ENCODE measurements at places on chromosomes 13 and 19.

- no peak for DNase-seq
Observed at GRCh38 chr13:113941571-113942191, 32.2 kb downstream of the C13orf46 start.

DNA sequence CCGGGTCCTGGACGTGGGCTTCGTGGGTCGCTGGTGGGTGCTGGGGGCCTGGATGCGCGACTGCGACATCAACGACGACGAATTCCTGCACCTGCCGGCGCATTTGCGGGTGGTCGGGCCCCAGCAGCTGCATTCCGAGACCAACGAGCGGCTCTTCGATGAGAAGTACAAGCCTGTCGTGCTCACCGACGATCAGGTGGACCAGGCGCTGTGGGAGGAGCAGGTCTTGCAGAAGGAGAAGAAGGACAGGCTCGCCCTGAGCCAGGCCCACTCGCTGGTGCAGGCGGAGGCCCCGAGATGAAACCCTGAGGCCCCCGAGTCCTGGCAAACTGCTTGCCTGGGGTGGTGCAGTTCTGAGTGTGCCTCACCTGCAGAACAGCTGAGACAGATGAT, 787 bp downstream of the TIMM29 start:
- DNase-seq, result no peak

DNA sequence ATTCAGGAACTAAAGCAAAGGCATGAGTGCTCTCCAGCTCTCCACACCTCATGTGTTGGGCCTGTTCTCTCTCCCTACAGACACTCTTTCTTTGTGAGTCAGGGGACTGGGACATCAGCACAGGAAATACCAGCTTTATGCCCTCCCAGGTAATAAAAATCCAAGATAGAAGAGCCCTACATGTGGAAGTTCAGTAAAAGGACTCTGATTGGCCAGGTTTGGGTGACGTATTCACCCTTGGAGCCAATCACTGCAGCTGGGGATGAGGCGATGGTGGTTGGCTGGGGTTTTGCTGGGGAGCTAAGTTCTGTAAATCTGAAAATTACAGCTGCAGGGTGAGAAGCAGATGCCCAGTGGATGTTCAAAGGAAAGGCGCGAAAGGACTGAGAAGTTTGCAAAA, 32.5 kb downstream of the CCDC70 start:
- DNase-seq, result no peak

GRCh38 chr19:54684527-54684926, 21.7 kb downstream of the LILRB4 start:
- DNase-seq, result peak; percentile 57

DNA sequence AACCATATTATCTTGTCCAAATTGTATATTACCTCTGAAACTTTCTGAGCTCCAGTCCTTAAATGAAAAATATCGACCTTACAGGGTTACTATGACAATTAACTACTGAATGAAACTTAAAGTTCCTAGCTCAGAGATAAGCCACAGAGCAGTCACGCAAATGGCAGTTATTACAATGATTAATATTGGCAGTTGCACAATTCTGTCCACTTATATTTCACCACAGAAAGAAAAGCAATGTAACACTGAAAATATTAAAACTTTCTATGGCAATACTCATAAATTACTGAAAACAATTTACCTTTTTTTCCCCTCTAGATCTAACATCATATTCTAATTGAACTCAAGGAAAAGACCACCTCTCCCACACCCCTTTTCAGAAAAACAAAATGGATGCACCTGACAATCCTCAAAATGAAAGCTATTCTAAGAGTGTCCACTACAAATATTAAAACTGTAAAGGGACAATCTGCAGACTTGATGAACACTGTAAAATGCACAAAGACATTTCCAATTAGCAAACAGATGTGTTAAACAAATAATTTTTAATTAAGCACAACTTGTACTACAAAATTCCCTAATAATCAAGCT, 14.6 kb downstream of the LNX2 start:
- DNase-seq, result no peak

DNA sequence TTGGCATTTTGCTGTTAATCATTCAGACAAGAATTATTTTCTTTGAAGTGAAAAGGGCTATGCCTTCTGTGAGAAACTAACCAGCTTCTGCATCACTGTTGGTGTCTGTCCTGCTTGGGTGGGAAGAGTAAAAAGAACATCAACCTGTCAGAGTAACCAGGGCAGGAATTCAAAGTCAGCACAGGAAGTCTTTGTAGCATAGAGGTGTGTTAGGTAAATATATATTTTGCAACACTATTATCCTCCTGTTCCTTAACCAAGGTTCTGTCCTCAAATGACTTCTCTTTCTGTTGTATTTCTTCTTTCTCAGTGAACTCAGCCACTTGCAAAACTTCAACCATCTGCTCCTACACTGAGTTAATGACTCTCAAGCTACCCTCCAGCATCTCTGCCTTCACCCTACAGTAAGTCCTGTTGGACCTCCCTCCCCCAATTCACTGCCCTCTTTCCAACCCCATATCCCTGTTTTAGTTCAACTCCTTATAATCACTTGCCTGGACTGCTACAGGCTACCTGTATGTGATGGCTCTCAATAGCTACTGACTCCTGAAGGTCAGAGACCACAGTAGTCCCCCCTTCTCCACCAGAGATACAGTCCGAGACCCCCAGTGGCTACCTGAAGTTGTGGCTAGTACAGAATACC, 49.9 kb downstream of the SMAD9 start:
- no peak for DNase-seq

GRCh38 chr19:18597809-18598660, 8.6 kb downstream of the CRLF1 start:
- DNase-seq, result no peak

GRCh38 chr19:2164020-2164998, 576 bp downstream of the DOT1L start:
- DNase-seq, result peak; percentile 31

- peak; percentile 45 for DNase-seq
Observed at GRCh38 chr13:45325806-45326205, 15.2 kb downstream of the TPT1 start.

DNA sequence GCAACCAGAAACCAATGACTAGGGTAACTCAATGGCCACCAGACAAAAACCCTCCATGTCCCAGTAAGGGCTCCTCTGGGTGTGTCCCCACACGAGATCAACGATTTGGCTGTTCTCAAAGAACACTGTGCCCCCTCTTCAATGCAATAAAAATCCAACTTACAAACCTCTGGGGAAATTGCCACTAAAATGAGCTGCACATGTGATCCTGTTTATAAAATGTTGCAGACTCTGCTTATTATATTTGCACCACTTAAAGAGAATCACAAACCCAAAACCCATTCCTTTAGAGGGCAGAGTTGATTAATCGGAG, 80.5 kb downstream of the STK24 start:
- no peak for DNase-seq

Data from ACHN (cell line).